ENCODE measurements at places on chromosomes 6 and 20. TPM values are rescaled to one million over a fixed set of nuclear protein-coding genes. Genes with fewer than 3 reads are reported as not detected.

The HSPA12B gene
- 10.4 TPM for total RNA-seq

The HLA-G gene
- total RNA-seq, result 0.77 TPM

The KIFC1 gene
- 0.39 TPM for total RNA-seq

The HLA-DMA gene
- 8.7 TPM for total RNA-seq

The ACTL10 gene
- total RNA-seq, result 0.13 TPM

The SLC22A7 gene
- 0.16 TPM for total RNA-seq

The FAM83C gene
- total RNA-seq, result not detected

The ZC3H12D gene
- 0.42 TPM for total RNA-seq

The ANKRD66 gene
- not detected for total RNA-seq

The PIM1 gene
- total RNA-seq, result 13.6 TPM

The DEFB114 gene
- not detected for total RNA-seq

The GHRH gene
- total RNA-seq, result not detected

The ARMC12 gene
- not detected for total RNA-seq

The SLC17A2 gene
- total RNA-seq, result not detected

The F13A1 gene
- total RNA-seq, result 35.0 TPM

The PLN gene
- total RNA-seq, result 1,653 TPM

The DAAM2 gene
- total RNA-seq, result 17.0 TPM

The SULF2 gene
- 33.6 TPM for total RNA-seq

The C20orf144 gene
- not detected for total RNA-seq

The SOBP gene
- 14.6 TPM for total RNA-seq

All from heart left ventricle (tissue), 16 donors.